ENCODE measurements at places on chromosomes 11 and 22. TPM values are rescaled to one million over a fixed set of nuclear protein-coding genes. Genes with fewer than 3 reads are reported as not detected.

The VWCE gene
- total RNA-seq: 1.5 TPM

The MCHR1 gene
- total RNA-seq: 1.2 TPM

The DDI1 gene
- total RNA-seq: not detected

The LRRN4CL gene
- 0.25 TPM for total RNA-seq

The OR5D18 gene
- total RNA-seq: not detected

Measured in temporal lobe (tissue), 4 donors.